ENCODE measurements at places on chromosomes 11 and 22.

- no peak for DNase-seq
These were observed 17.6 kb downstream of the SLC5A12 start for GRCh38 chr11:26704249-26704648.

DNA sequence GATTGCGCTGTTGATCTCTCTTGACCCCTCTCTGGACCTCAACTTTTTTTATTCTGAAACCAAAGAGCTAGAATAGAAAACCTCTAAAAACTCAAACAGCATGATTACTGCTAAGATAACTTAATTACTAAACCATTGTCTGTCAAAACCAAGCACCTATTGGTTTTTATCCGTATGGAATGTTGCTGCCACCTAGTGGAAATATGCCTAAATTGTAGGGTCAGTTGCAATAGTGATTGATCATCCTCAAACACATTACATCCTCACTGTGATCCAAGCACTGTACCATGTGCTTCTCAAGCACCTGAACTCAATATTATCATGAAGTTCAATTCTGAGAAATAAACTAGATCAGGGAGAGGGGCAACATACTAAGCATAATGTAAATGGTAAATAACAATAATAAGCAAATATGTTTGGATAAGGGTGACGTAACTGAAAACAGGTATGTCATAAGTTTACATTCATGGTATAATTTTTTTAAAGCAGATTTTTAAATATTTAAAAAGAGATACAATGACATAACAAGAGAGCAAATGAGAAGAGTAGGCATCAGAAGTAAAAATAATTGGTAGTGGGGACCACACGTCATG is 3.8 kb upstream of the OR5A2 start:
- no peak for DNase-seq

DNA sequence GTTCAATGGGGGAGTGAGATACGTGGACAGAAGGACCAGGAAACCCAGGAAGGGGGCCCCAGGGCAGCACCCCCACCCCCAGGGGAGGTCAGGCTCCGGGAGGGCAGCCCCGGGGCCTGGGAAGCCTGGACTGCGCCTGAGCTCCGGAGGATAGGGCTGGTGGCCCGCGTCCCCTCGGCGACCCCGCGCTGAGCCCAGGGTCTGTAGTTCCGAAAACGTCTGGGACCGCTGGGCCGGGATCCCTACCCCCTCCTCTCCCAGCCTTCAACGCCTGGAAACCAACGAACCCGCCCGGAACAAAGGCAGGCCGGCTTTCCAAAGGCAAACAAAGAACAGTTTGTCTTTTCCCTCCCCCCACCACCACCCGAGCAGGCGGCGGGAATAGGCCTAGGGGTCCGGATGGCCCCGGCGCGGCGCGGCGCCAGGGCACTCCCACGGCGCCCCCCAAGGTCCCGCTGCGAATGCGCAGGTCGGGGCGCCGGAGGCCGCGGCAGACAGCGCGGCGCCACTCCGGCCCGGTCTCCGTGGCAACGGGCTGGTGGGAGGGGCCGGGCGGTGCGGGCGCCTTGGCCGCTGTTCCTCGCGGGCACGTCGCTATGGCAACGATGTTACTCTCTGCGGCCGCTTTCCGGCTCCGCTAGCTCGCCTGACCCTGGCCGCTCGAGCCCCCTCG is 58.5 kb downstream of the IGLL1 start:
- peak; percentile 88 for DNase-seq

- no peak for DNase-seq
These were observed 5.7 kb downstream of the PATE2 start for GRCh38 chr11:125772834-125773505.

DNA sequence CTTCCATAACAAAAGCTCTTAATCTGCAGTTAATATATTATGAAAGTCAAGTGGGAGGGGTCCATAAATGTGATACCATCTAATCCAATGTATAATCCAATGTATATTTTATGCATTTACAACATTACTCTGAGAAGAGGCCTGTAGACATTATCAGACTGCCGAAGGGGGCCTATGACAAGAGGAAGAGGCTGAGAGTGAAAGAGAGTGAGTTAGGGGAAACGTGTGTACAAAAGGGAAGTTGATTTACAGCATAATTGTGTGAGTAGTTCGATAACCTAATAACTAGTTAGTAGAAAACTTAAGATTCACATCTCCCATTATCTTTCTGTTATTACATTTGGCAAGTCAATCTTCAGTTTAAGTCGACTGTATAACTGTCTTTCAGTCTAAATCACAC is 86.6 kb downstream of the DDX10 start:
- DNase-seq, result no peak

GRCh38 chr11:15228331-15228849 is 113.7 kb downstream of the INSC start:
- no peak for DNase-seq

- DNase-seq, result no peak
These were observed 3.7 kb downstream of the RPS3 start for GRCh38 chr11:75403037-75403436.

DNA sequence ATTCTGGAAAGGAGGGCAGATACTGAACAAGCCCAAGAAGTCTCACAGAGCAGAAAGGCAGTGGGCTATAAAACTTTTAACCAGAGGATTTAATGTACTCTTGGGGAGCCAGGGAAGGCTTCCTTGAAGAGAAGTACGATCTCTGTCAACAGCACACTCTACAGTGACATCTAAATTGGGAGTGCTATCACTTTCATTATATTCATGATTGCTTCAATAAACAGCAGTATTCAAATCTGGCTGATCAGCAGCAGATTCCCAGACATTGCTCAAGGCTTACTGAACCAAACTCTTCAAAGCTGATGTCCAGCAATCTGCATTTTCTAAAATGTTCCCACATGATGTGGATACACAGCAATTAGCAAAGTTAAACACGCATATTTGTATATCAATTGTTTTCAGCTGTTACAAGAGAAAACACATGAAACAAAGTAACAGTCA is 44.2 kb downstream of the SYTL2 start:
- DNase-seq, result no peak

GRCh38 chr11:32615422-32615821 is 31.8 kb downstream of the EIF3M start:
- DNase-seq, result no peak

DNA sequence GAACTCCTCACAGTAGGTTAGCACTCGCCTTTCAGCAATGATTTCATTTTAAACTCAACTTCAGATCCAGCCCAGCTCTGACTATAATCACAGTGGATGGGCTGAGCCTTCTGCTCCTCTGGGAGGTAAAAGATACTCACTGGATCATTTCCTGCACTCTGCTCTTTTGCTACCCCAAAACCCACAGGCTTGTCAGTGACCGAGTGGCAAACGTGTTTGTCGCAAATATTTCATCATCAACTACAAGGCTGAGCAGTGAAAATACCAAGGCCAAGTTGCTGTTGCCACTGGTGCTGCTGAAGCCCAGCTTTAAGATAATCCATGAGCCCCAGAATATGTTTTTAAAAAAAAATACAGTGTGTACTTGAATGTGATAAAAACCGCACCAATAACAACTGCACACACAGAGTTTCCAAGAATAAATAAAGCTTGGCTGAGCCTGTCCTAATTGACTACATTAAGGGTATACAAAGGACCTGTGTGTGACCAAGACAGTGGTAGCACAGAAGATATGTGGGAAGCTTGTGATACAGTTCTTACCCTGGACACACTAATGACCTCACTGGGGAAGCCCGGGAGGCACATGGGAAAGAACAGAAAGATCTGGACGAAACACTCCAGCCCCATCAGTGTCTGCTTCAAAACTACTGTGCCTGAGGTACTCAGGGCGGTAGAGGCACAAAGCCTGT is 41.3 kb downstream of the ABTB2 start:
- no peak for DNase-seq

- no peak for DNase-seq
These were observed 3.4 kb downstream of the E2F8 start for GRCh38 chr11:19237381-19237780.

DNA sequence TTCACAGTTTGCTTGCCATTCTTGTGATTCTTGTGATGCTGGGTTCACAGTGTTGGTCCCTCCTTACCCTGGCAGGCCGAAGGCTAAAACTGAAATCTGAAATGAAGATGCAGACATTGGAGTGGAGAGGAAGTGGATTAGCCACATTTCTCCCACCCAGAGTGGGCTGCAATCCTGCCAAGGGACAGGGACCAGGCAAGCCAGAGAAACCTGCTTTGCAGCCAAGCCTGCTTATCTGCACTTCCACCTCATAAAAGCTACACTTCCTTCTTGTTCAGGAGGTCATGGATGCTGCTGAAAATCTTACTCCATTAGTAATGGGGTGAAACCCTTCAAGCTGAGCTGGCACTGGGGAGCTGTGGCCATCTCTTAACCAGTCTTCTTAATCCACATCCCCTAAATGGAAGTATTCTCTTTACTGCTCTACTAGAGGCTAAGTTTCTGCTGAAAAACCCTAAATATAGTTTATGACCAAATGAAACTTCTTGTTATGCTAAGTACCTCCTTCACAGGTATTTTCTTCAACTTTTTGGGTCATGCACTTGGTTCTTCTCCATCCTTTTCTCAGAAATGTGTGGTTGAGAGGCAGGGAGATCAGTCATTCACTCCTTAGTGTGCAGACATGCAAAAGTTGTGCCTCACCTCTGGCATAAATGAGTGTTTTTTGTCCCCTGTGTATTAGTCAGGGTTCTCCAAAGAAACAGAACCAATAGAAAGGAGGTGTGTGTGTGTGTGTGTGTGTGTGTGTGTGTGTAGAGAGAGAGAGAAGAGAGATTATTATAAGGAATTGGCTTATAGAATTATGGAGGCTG is 133.9 kb upstream of the BMAL1 start:
- no peak for DNase-seq

GRCh38 chr11:819943-820649 is 1.4 kb downstream of the PNPLA2 start:
- DNase-seq, result peak; percentile 38

DNA sequence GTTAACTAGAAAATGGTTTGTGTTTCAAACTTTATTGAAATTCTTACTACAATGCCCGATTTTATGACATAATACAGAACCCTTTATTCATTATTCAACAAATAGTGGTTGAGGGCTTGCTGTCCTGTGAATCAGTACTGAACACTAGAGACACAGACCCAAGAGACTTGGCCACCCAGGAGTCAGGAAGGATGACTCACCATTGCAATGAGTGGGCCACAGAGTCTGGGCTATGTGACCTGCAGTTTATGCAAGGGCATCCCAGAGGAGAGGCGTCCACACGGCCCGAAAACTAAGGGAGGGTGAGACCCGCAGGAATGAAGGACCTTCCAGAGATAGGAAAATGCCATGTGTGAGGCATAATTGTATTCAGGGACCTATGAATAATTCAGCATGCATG is 143.8 kb upstream of the DDI1 start:
- no peak for DNase-seq

GRCh38 chr11:134586726-134587125 is 174.7 kb upstream of the B3GAT1 start:
- no peak for DNase-seq

GRCh38 chr11:34997952-34998528 is 81.6 kb downstream of the PDHX start:
- DNase-seq, result no peak

Data from NCI-H187 (cell line).